ENCODE measurements at places on chromosomes 7 and 10. TPM values are rescaled to one million over a fixed set of nuclear protein-coding genes. Genes with fewer than 3 reads are reported as not detected.

DNA sequence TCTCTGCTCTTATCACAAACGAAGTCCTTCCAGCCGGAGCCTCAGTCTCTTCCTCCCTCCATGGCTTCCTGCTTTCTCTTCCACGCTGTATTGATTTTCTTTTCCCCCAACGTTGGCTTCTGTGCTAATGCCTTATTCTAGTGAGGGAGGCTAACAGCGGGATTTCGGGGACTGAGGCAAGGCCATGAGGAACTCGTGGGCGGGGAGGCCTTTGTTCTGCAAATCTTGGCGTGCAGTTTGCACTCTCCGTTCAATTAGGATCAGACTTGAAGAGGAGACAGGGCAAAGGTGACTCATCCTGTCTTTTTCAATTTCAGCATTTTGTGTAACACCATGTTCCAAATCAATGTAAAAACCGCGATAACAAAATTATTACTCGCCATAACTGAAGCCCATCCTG, 25.3 kb downstream of the EN2 start:
- H3K27ac ChIP-seq, result no peak overlapping the region
- no peaks in the 10 kb centered on the region for H3K27me3 ChIP-seq
- no peak overlapping the region for H3K4me3 ChIP-seq
- no peaks in the 10 kb centered on the region for H3K4me1 ChIP-seq

DNA sequence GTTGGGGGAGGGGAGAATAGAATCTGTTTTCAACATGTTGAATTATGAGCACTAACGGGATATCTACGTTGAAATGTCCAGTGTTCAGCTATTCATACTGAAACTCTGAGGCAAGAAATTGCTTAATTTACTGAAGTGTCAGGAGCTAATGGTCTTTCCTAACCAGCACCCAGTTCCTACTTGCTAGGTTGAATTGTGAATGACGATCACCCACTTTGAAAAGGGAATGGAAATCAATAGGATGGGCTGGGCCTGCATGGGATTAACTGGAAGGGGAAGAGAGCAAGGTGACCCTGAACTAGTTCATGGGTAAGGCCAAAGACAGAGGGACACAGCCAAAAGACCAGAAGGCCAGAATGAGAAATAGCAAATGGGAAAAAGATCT, 51.3 kb downstream of the HIPK2 start:
- no peaks in the 10 kb centered on the region for H3K27me3 ChIP-seq
- H3K36me3 ChIP-seq, result no peaks in the 10 kb centered on the region
- peaks cover 58% of the 10 kb centered on the region for H3K4me1 ChIP-seq
- DNase-seq, result no peak
- peak overlapping the region; percentile 22 for H3K27ac ChIP-seq

DNA sequence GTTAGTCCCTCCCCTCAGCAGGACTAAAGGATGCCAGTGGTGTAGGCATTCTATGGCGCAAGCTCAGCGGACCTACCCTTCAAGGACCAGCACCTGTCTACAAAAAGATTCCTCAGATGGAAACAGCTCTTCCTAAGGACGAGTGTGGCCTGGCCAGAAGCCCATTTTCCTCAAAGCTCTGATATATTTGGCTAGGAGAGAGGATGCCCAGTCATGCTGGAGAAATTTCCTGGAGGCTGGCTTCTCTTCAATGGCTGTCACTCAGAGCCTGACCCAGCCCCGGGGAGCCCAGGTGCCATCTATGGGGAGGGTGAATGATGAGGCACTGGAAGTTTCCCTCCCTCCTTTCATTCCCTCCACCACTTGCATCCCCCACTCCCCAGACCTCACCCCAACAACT, 111.5 kb downstream of the PLXNA4 start:
- DNase-seq, result no peak
- H3K4me3 ChIP-seq, result no peak overlapping the region

- DNase-seq, result no peak
- no peak overlapping the region for H3K4me3 ChIP-seq
- H3K27me3 ChIP-seq, result no peaks in the 10 kb centered on the region
- peaks cover 18% of the 10 kb centered on the region for H3K4me1 ChIP-seq
Measured at GRCh38 chr7:116583653-116584052, 58.8 kb downstream of the CAV1 start.

- H3K27me3 ChIP-seq, result no peaks in the 10 kb centered on the region
- H3K4me3 ChIP-seq, result no peak overlapping the region
- peaks cover 9% of the 10 kb centered on the region for H3K4me1 ChIP-seq
Measured at GRCh38 chr10:88090568-88091214, 227.3 kb downstream of the PTEN start.

PALS2 gene
- 10.6 TPM for total RNA-seq

LLCFC1 gene
- total RNA-seq, result not detected

DNA sequence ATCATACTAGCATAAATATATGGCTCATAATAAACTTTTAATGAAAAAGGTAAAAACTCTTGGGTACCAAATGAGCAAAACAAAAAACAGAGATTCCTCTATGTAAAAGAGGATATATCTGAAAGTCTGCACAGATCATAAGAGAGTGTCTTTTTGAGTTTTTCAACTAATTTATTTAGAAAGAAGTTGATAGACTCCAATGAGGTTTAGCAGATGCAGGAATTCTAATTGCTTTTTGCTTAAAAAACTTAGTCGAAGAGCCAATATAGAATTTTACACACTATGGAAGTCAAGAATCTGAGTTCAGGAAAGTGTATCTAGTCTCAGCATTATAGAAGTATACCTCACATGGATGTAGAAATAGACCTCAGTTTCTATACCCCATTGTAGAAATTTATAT, 3.4 kb upstream of the MLLT10 start:
- peak overlapping the region; percentile 96 for H3K27ac ChIP-seq
- DNase-seq, result no peak
- H3K4me3 ChIP-seq, result no peak overlapping the region
- no peaks in the 10 kb centered on the region for H3K36me3 ChIP-seq

DNA sequence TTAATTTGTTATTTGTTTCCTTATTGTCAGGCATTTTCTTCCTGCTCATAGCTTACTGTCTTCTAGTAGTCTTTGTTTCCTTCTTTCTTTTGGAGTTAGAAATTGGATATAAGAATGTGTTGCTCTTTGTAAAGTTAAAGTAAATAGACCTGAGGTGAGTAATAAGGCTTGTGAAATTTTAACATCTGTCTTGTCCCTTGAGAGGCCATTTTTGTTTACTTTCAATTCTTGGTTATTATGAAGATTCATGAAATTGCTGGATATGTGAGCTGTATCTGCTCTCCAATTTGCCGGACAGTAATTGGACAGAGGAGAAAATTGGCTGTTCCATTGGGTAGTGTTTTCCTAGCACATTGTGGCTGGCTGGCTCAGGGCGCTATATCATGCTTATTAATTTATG, 260.7 kb downstream of the EXOC4 start:
- no peaks in the 10 kb centered on the region for H3K27me3 ChIP-seq
- no peak for DNase-seq
- no peaks in the 10 kb centered on the region for H3K36me3 ChIP-seq
- no peak overlapping the region for H3K4me3 ChIP-seq
- no peaks in the 10 kb centered on the region for H3K4me1 ChIP-seq

DNA sequence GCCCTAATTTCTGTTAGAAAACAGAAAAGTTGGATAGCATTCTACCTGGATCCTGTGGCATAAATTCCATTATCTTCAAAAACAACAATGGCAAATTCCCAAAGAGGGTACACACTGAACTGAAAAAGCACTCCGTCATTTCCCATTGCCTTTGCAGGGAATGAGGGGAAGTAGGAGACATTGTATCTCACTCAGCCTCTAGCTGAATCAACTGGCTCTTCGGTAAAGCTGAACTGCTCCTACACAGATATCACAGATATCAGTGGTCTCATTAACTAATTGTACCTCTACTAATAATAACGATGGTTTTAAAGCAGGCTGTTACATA, 64.2 kb upstream of the PRKAR2B start:
- no peak for DNase-seq
- H3K27ac ChIP-seq, result no peak overlapping the region
- no peak overlapping the region for H3K4me3 ChIP-seq
- H3K4me1 ChIP-seq, result no peaks in the 10 kb centered on the region

GRCh38 chr10:47027784-47028260, 116.6 kb downstream of the PTPN20 start:
- no peaks in the 10 kb centered on the region for H3K36me3 ChIP-seq
- no peaks in the 10 kb centered on the region for H3K27me3 ChIP-seq
- H3K4me1 ChIP-seq, result no peaks in the 10 kb centered on the region
- H3K4me3 ChIP-seq, result no peak overlapping the region
- H3K27ac ChIP-seq, result no peak overlapping the region

Data from esophagus muscularis mucosa (tissue), 4 donors.